Progenitor cell of endocrine pancreas (in vitro differentiated cells): ENCODE measurements at places on chromosomes 11 and 22. TPM values are rescaled to one million over a fixed set of nuclear protein-coding genes. Genes with fewer than 3 reads are reported as not detected.

Gene CRYAB
- 1.2 TPM in 1 of 2 replicates, not detected in the other for total RNA-seq

Gene SAMM50
- total RNA-seq: 50.9 and 53.7 TPM in 2 replicates

Gene MUC5B
- total RNA-seq: not detected in 2 replicates

Gene CEP164
- total RNA-seq: 61.3 and 66.8 TPM in 2 replicates

Gene TRIM66
- 9.2 and 9.4 TPM in 2 replicates for total RNA-seq

Gene MUC6
- total RNA-seq: 1.6 and 1.9 TPM in 2 replicates

Gene CALCA
- total RNA-seq: 0.47 and 0.57 TPM in 2 replicates

Gene UPK3A
- total RNA-seq: 0.57 and 1.9 TPM in 2 replicates

Gene MRGPRX1
- total RNA-seq: not detected in 2 replicates

Gene ACTN3
- 0.43 and 0.44 TPM in 2 replicates for total RNA-seq

Gene FDXACB1
- total RNA-seq: 2.8 and 3.0 TPM in 2 replicates

Gene MS4A4A
- total RNA-seq: 0.33 TPM in 1 of 2 replicates, not detected in the other

Gene DESI1
- total RNA-seq: 37.4 TPM in 2 replicates

Gene WNT11
- 1.5 and 1.7 TPM in 2 replicates for total RNA-seq

Gene MIAT
- total RNA-seq: 1.3 and 1.4 TPM in 2 replicates

Gene FOLR3
- 0.98 TPM in 1 of 2 replicates, not detected in the other for total RNA-seq

Gene CRYBB2
- total RNA-seq: 0.81 TPM in 1 of 2 replicates, not detected in the other

Gene OLFML1
- total RNA-seq: 0.42 TPM in 1 of 2 replicates, not detected in the other

Gene RASD2
- 0.07 TPM in 1 of 2 replicates, not detected in the other for total RNA-seq
